ENCODE measurements at places on chromosomes 12 and 14.

- no peak overlapping the region for H3K4me3 ChIP-seq
- no peaks in the 10 kb centered on the region for H3K36me3 ChIP-seq
- no peak overlapping the region for H3K27ac ChIP-seq
- H3K4me1 ChIP-seq: no peaks in the 10 kb centered on the region
- H3K27me3 ChIP-seq: no peaks in the 10 kb centered on the region
- DNase-seq: no peak
Observed at GRCh38 chr14:66918527-66918926, 270.7 kb upstream of the GARIN2 start.

DNA sequence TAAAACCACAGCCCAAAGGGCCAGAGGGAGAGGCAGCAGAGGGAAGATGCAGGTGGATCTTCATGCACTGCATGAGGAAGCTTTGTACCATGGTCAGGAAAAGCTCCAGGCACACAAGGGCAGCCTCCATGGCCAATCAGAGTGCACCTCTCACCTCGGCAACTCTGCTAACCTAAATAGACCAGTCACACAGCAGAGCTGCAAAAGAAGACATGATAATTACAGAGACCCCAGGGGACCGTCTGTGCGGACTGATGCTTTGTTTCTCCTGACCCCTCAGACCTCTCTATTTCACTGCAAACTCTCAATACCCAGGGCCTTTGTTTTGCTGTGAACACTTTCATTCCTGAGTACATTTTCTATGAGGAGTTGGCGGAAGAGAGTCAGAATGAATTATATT lies 10.7 kb upstream of the TCL1B start:
- no peak overlapping the region for H3K4me3 ChIP-seq
- peaks cover 20% of the 10 kb centered on the region for H3K4me1 ChIP-seq
- no peak overlapping the region for H3K27ac ChIP-seq
- no peaks in the 10 kb centered on the region for H3K27me3 ChIP-seq
- no peak for DNase-seq
- H3K36me3 ChIP-seq: no peaks in the 10 kb centered on the region

GRCh38 chr14:36505892-36506731 lies 13.9 kb downstream of the NKX2-1 start:
- H3K27me3 ChIP-seq: peaks cover 100% of the 10 kb centered on the region
- no peak overlapping the region for H3K4me3 ChIP-seq
- H3K36me3 ChIP-seq: no peaks in the 10 kb centered on the region
- H3K27ac ChIP-seq: no peak overlapping the region
- no peak for DNase-seq

GRCh38 chr12:48602192-48602989 lies 32.5 kb upstream of the LALBA start:
- no peaks in the 10 kb centered on the region for H3K4me1 ChIP-seq
- H3K27me3 ChIP-seq: no peaks in the 10 kb centered on the region
- H3K4me3 ChIP-seq: no peak overlapping the region
- no peak for DNase-seq

DNA sequence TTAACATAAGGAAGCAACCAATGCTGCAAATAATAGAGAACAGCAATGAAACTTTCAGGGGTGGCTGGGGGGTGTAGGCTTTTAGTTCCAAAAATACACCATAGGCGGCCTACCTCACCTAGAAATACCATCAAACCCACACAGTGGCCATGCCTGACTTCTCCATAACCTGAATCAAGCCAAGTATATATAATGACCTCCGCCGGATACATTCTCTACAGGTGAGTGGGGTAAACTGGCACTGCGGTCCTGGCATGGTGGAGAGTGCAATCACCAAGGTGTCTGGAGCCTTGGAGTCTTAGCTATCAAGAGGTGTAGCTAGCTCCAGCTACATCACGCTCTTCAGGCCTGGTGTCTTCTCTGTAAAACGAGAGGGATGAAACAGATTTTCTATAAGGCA lies 1.2 kb downstream of the ZBTB25 start:
- no peaks in the 10 kb centered on the region for H3K27me3 ChIP-seq
- H3K36me3 ChIP-seq: peaks cover 4% of the 10 kb centered on the region
- peak overlapping the region; percentile 87 for H3K4me3 ChIP-seq
- DNase-seq: no peak
- peak overlapping the region; percentile 100 for H3K27ac ChIP-seq
- peaks cover 28% of the 10 kb centered on the region for H3K4me1 ChIP-seq
